ENCODE measurements at places on chromosomes 4 and X.
A peak's percentile ranks its signal among the peaks of the same experiment; 100 is the strongest.

DNA sequence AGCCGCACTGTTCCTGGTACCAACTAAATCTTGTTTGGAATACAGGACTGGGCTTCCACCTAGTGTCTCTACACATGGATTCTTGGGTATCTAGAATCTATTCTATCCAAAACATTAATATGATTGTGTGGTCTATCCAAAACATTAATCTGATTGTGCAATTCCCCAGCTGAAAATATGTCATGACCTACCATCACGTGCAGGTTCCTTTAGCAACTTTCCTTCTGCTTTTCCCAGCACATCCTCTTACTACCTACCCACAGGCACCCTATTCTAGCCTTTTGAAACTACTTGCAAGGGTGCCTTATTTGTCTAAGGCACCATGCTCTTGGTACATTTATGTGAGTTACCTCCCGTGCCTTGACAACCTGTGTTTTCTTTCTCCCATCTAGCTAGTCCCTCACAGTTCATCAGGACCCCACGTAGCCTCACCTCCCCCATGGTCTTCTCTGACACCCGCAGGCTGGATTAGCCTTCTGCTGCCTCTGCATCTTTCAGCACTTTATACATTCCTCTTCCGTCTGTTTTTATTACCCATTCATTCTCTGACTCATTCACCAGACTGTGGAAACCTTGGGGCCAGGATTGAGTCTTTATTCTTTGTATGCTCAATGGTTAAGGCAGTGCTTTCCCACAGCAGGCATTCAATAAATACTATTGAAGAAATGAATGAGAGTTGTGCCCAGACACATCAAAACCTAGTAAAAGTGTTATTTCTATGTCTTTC is 88.8 kb upstream of the FAM9B start:
- peak; percentile 35 for DNase-seq

GRCh38 chrX:82335772-82336171 is 1133.9 kb downstream of the SH3BGRL start:
- no peak for DNase-seq

DNA sequence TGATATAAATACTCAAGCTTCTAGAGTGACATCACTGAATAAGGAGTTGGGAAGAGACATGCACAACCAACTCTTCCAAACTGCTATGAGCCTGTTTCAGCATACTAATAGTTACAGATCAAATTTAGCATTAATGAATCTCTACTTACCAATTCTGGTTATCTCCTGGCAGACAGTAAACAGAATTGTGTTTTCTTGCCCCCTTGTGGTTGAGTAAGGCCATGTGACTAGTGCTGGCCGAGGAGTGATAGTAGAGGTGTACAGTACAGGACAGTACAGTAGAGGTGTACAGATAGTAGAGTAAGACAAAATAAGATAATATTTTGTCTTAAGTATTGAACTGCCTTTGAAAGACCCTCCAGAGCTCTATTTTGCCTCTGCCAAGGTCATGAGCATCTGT is 681.4 kb downstream of the GABRG1 start:
- DNase-seq = peak; percentile 43

- DNase-seq = peak; percentile 35
These were observed 35.3 kb downstream of the RBPJ start for GRCh38 chr4:26356081-26356501.

DNA sequence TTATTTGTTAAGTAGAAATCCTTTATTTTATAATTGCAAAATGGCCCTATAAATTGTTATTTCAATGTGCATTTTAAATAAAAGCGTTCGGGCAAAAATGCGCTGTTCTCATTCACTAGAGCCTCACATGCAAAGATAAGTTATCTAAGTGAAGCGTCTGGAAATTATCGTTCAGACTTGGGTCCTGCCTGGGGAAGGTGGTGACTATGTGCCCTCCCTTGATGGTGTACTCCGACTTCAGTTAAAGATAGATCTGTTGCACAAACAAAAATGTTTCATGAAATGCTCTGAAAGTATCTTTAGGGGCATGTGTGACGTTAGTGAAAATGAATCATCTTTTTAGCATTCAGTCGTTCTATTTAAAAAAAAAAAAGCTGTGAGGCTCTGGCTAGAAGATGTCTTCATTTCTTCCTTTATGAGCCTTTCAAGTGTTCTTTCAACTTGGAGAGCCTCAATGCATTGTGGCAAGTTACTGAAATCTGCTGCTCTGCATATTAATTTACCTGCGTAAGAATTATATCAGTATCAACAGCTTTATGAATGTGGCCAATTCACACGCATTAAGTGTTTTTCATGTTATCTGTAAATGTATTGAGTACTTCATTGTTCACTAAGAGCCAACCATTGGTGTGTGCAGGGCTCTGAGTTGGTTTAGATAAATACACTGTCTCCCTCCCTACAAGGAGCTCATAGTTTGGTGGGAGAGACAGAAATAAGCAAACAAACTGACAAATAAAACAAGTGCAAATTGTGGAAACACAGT is 83.0 kb downstream of the AFF1 start:
- DNase-seq = peak; percentile 89

GRCh38 chrX:72102760-72103159 is 29.0 kb downstream of the RTL5 start:
- no peak for DNase-seq

GRCh38 chr4:8356856-8357255 is 83.7 kb downstream of the ACOX3 start:
- no peak for DNase-seq

DNA sequence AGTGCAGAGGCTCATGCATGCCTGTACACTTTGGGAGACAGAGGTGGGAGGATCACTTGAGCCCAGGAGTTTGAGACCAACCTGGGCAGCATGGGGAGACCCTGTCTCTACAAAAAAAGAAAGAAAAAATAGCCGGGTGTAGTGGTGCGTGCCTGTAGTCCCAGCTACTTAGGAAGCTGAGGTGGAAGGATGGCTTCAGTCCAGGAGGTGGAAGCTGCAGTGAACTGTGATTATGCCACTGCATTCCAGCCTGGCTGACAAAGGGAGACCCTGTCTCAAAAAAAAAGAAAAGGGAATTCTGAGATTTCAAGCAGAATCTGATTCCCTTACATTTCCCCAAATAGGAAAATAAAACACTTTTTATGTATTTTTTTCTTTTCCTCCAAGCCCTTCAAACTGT is 83.5 kb downstream of the SYNPO2 start:
- DNase-seq = peak; percentile 38

DNA sequence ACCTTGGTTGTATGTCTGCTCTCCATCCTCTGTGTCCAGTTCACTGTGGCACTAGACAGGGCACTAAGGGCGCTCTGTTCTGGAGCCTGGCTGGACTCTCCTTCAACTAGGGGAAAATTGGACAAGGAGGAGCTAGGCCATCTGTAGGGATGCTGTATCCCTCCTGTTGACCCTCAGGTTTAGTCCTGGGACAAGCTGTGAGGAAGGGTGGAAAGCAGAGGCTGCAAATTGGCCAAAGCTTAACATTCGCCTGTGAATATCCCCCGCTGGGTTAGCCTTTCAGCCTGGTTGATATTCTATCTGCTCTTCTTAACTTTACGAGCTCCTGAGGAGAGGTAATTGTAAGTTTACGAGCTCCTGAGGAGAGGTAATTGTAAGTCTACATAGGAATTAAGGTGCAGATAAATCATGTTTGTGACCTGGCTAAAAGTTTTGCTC is 64.4 kb upstream of the ENPEP start:
- DNase-seq = no peak

- no peak for DNase-seq
These were observed 55.5 kb upstream of the NEXMIF start for GRCh38 chrX:74980802-74981201.

DNA sequence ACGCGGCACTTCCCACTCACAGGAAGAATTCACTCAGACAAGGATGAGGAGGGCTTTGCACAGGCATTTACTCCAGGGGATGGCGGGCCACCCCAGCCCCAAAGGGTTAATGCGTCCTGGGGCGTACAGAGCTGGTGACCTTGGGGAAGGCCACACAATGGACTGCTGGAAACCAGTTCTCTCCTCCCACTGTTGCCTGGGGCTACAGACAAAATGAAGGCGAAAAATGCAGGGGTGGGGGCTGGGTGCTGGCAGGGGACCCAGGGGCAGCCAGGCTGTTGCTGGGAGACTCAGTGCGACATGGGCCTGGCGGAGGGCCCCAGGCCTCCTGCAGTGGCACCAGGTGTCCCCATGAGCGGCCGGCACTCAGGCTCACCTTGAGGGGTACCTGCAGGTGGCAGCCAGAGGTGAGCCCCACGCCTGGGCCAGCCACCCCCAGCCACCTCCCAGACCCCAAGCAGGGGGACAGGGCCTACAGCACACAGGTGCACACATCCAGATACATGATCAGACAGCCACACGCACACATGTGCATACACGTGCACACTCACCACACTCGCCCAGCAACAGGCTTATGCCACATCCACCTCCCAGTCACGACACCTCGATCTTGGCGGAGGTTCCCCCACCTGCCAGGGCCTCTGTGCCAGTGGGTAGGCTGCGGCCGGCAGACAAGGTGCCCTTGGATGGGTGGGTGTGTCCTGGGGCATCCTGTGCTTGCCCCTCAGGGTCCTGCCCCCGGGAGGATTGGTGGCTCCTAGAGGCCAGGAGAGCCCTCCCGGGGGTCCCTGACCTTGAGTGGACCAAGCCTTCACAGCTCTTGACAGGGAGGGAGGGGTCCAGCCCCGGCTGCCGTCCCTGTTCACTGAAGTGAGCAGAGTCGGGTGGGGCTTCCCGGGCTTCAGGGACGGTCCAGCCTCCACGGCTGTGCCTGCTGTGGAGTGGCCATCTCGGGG is 13.1 kb downstream of the NAT8L start:
- no peak for DNase-seq

DNA sequence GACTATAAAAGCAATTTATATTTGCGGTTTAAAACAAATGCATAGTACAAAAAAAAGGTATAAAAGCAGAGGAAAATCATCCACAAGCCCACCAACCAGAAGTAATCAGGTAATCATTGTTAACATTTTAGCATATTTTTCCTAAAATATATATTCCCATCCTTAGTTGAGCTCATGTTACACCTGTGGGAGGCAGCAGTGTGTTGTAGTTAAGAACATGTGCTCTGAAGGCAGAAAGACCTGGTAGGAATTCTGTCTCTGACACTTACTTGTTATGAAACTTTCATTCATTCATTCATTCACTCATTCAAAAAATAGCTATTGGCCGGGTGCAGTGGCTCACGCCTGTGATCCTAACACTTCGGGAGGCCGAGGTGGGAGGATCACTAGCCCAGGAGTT is 15.4 kb upstream of the CDKL5 start:
- peak; percentile 75 for DNase-seq

DNA sequence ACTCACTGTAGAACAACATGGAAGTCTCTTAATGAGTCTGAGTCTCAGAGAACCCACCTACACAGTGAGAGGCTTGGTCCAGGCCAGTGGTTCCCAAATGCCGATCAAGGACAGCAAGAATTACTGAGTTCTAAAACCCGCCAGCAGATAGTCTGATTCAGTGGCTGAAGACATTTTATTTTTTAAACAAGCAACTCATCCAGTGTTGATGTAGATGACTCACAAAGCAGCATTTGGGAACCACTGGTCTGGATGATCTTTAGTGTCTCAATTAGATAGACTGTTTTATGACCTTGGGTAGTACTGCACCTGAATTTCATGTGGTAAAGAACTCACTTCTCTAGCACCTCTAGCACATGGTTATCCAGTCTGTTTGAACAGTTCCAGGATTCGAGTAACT is 193.6 kb downstream of the FBXW7 start:
- DNase-seq = no peak

DNA sequence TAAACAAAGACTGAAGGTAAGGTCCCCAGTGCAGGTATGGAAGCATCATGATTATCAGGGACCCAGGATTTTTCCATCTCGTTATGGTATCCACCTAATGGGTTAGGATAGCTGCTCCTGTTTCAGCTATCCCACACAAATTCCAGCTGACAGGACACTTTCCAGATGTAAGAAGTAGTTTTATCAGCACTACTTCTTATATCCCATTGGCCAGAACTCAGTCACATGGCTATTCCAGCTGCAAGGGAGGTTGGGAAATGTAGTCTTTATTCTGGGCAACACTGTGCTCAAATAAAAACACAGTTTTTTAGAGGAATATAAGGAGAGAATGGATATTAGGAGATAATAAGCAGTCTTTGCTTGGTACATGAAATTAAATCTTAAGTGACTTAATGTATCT is 96.7 kb downstream of the SRPX start:
- DNase-seq = no peak

DNA sequence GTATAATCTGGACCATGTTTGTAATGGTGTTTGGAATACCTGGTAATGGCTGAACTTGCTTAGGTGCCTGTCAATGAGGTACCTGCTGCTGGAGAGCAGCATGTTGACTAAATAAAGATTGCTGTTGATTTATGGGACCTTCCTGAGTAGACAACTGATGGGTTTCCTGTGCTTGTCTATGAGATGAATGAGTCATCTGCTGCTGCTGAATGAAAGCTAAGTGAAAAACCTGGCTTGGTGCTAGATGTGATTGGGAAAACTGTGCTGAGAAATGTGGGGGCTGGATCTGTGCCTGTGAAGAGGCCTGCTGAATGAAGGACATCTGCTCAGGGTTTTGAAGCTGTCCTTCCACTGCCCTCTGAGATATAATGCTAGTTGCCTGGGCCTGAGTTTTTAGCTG is 69.6 kb downstream of the WNK3 start:
- DNase-seq = peak; percentile 28

DNA sequence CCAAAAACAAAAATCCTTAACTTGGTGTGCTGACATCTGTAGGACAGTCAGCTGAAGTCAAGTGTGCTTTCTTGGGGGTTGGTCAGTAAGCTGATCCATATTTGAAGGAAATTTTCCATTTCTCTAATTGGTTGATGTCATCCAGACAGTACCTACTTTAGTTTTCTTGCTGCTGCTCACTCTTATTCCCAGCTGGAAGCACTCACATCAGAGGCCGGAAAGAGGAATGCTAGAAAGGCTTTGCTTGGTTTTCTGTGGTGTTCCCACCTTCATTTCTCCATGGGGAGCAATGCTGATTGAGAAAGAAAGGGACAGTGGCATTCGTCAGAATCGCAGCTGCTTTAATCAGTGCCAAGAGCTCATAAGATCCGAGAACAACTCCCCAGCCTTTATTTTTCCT is 227.0 kb downstream of the C4orf33 start:
- DNase-seq = no peak

DNA sequence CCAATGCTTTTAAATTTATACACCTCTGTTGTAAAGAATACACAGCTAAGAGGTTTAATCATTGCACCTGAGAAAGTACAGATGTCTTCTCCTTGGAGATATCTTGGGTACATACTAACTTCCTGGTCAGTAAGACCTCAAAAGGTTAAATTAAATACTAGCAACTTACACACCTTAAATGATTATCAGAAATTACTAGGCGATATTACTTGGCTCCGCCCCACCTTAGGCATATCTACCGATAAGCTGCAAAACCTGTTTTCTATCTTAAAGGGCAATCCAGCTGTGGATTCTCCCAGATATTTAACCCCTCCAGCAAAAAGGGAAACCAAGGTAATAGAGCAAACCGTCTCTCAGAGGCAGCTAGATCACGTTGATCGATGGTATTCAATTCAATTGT is 819.4 kb downstream of the FAM133A start:
- DNase-seq = no peak

Data from choroid plexus epithelial cell (primary cell).